ENCODE measurements at places on chromosomes 1 and 21.

DNA sequence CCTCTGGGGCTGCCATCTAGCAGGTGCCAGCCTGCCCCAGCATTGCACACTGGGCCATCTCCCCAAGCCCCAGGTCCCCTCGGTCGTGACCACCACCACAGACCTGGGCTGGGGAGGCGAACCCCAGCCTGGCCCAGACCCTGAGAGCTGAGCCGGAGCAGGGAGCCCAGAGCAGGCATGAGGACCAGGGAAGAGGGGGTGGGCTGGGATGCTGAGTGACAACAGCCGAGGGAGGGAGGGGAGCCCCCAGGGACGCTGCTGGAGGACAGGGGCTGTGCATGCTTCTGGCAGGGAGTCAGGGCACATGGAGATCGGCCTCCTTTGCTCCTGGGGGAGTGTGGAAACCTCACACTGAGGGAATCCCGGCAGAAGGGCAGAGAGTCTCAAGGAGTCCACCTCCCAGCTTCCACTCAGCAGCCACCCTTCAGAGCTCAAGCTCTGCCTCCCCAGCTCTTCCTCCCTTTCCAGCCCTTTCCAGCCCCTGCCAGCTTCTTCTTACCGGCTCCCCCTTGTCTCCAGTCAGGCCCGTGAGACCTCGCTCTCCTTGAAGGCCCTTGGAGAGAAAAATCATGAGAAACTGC lies 23.7 kb upstream of the PEF1 start:
- DNase-seq, result no peak

DNA sequence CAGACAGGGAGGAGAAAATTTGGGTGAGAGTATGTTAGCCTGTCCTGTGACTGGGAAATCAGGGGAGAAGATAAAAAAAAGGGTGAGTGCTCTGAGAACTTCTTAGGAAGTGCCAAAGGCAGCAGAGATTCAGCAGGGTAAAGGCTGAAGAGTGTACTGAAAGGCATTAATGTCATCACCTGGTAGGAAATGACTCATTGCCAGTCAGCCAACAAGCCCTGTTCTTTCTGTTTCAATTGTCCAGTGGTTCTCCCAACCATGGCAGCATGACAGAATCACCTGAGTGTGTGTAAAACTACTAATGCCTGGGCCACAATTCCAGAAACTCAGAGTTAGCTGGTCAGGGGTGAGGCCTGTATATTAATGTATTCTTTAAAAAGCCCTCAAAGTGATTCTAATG lies 83.5 kb downstream of the INTS7 start:
- DNase-seq, result peak; percentile 42

GRCh38 chr1:116508984-116509980 lies 61.5 kb downstream of the CD58 start:
- no peak for DNase-seq

DNA sequence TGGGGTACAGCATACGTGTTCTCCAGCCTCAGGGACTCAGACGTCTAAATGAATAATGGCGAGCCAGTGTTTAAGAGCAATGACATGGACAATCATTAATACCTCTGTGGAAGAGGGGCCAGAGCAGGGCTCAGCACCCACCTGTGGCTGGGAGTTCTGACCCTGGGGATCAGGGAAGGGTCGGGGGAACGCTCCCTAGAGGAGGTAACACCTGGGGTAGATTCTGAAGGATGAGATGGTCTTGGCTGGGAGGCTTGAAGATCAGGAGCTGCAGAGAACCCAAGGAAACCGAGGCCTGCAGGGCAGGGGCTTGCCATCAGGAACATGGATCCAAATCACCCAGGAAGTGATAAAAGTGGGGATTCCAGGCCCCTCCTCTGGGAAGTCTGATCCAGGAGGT lies 138.2 kb upstream of the RUNX3 start:
- DNase-seq, result no peak

DNA sequence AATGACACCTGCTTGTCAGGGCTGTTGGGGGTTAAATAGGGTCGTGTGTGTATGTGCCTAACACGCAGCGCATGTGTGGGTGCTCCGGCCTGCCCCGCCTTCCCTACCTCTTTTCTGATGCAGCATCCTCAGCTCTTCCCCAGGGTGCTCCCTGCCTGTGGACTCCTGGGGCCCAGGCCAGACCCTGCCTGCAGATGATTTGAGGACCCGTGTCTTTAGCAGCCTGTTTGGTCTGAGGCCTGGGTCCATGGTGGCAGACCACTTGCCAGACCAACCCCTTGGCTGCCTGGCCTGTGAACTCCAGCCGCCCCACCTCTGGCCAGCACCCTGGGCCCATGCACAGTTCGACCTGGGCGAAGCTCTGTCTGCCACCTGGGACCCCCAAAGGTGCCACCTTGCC lies 57.0 kb upstream of the SIM2 start:
- DNase-seq, result no peak

- DNase-seq, result no peak
Observed at GRCh38 chr1:115412733-115413132, 74.7 kb upstream of the NGF start.

DNA sequence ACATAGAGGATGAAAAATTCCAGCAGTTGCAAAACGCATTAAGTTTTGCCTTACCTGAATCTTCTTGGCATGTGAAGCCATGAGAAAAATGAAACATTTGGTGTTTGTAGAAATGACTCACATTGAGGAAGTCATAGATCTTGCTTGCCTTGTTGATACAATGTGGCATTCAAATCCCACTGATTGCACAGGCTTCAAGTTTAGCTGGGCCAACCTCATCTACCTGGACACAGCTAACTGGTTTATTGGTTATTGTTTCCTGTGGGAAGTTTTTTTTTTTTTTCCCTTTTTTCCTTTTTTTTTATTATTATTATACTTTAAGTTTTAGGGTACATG lies 168.9 kb upstream of the C21orf91 start:
- DNase-seq, result no peak

All from glomerular endothelial cell (primary cell).